NCI-H2029 (cell line): ENCODE measurements at places on chromosomes 7 and 10.
A peak's percentile ranks its signal among the peaks of the same experiment; 100 is the strongest.

GRCh38 chr7:6612819-6613218, 2.6 kb upstream of the ZNF853 start:
- DNase-seq = no peak

DNA sequence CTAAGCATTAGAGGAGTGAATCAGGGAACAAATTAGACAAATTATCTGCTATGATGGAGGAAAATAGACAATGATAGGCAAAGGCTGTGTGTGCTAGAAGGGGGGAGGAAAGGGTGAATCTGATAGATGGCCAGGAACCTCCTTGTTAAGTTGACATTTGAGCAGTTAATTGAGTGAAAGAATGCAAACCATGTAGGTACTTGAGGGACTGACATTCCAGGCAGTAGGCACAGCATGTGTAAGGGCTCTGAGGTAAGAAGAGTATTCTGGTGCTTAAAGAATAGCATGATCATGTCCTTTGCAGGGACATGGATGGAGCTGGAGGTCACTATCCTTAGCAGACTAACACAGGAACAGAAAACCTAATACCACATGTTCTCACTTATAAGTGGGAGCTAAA, 48.6 kb upstream of the TES start:
- DNase-seq = no peak

DNA sequence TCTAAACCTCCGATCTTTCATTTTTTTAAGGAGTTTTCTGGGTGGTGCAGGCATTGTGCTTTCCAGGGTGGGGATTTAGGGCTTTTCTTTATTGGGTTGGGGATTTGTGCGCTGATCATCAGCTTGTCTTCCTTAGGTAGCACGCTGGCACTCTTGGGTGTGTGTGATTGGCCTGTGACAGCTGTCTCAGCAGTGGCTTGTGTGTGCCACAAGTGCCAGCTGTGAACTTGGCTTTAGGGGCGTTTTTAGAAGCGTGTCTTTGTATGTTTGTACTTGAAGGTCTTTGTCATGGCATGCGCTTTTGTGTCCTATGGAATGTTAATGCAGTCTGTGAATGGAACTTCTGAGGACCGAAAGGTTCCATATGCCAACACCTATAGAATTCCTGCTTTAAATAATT, 788 bp downstream of the AKAP9 start:
- peak; percentile 43 for DNase-seq

DNA sequence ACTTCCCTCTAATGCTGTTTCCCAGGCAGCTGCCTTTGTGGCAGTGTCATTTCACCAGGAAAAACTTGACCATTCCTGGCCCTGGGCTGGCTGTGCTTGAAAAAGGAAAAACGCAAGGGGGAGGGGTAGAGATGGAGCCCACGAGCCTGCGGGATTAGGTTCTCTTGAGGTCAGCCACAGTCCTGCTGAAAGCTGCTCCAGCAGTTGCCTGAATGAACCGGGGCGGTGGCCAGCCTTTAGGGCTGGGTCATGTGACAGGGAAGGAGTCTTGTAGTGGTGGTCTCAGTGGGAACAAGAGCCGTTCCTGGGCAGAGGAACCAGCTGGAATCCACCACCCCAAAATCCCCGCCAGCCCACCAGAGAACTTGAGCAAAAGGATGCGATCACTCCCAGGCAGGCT, 51.2 kb upstream of the LRRC4 start:
- no peak for DNase-seq

GRCh38 chr10:102117391-102118159, 2.6 kb downstream of the LDB1 start:
- peak; percentile 48 for DNase-seq

DNA sequence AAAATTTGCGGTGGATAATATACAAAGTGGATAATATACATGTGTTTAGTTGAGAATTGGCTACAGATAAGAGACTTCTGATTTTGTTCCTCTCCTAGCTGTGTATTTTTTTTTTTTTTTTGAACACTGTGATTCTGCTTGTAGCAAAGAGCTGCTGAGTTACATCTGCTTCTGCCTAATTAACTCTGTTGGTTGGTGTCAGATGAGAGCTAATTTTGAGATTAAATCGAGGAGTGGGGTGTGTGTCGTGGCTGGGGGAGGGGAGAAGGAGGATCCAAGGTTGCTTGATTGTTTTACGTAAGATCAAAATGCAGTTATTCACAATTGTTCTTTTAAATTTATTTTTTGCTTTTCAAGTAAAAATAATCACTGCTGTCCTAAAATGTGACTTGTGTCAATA, 11.3 kb downstream of the KAT6B start:
- DNase-seq = no peak

GRCh38 chr7:75866489-75867389, 12.1 kb upstream of the RHBDD2 start:
- peak; percentile 17 for DNase-seq

DNA sequence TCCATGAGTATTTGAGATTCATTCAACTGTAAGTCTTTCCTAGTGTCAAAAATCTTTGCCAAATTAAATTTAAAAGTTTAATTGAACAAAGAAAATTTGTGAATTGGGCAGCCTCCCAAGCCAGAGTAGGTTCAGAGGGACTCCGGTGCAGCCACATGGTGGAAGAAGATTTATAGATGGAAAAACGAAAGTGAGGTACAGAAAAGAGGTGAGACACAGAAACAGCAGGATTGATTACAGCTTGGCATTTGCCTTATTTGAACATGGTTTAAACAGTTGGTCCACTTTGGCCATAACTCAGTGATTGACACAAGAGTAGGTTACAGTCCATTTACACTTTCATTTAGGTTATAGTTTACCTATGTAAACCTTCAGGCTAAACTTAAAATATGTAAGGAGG, 465.8 kb downstream of the ARL4A start:
- DNase-seq = no peak

DNA sequence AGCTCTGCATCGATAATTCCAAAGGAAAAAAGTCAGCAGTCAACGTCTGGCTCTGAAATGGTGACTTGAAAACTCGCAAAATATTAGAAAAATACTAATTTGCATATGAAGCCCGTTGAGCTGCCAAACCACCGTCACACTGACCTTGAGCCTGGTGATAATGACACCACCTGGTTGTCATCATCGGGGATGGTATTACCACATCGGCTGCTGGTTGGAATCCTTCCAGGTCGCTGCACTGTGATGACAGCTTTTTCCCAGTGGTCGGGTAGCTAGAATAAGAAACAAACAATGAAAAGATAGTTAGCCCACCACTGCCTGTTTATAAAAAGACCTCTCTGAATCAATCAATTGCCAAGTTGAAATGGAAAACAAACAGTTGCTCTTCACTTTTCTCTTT, 41.6 kb downstream of the LAMB1 start:
- DNase-seq = peak; percentile 81

DNA sequence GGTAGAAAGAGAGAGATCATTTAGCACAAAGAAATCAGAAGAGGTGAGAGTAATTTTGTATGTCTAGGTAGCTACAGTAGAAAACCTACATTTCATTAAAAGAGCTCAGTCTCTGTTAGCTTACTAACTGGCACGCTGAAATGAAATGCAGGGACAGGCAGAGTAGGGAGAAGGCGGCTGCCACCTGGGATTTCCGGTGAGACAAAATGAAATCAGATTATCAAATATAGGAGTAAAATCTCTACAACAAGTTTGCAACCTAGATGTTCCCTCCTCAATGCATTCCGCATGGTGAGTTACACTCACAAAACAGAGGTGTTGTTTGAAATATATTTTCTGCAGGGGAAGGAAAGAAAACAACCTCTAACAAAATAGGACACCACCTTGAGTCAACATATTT, 55.9 kb downstream of the VOPP1 start:
- DNase-seq = no peak

DNA sequence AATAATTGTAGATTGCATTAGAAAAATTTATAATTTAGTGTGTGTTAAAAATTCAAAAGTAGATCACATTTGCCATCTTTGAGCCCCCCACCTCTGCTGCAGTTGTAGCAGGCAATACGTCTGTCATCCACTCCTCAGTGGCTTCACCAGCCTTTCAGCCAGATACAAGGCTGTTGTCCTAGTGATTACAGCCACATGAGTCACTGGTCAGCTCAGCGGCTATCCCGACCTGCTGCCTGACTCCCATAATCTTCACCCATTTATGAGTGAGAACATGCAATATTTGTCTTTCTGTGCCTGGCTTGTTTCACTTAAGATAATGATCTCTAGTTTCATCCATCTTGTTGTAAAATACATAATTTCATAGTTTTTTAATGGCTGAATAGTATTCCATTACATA, 9.2 kb downstream of the OR2A5 start:
- DNase-seq = no peak

- DNase-seq = no peak
Observed at GRCh38 chr7:137007001-137007694, 138.7 kb downstream of the CHRM2 start.

GRCh38 chr10:86535132-86535882, 13.7 kb upstream of the WAPL start:
- peak; percentile 6 for DNase-seq

DNA sequence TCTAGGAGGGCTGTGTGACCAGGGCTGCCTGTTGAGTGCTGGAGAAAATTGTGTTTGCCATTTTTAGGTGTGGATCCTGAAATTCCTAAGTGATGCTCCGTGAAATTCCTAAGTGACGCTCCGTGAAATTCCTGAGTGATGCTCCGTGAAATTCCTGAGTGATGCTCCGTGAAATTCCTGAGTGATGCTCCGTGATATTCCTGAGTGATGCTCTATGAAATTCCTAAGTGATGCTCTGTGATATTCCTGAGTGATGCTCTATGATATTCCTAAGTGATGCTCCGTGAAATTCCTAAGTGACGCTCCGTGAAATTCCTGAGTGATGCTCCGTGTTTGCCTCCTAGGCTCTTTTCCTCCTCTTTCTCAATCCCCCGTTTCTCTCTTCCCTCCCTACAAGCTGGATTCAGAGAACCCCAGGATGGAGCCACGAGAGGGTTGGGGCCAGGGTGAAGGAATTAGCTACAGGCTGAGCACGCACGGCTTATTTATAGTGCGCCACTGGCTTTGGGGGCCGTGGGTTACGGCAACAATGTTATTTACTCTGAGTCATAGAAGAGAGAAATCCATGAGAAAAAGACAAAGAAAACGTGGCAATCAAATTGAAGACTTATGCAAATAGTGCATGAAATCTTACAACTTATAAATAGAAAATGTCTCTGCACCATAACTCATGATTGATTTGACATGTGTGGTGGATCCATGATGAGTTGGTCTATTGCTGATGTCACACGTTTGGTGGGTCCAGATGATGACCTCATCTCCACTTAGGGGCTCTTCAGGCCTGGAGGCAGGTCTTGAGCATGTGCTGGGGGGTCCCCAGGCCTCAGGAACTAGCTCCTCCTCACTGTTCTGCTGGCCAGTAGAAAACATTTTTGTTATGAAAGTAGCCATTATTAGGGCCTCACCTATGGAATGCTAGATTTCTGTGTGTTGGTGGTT, 224.6 kb downstream of the WDR37 start:
- no peak for DNase-seq

- DNase-seq = no peak
Observed at GRCh38 chr7:23742051-23742450, 32.0 kb downstream of the STK31 start.

GRCh38 chr10:43350156-43350555, 21.3 kb upstream of the FXYD4 start:
- DNase-seq = no peak

- peak; percentile 17 for DNase-seq
Observed at GRCh38 chr10:101840741-101841453, 2.7 kb downstream of the KCNIP2 start.

DNA sequence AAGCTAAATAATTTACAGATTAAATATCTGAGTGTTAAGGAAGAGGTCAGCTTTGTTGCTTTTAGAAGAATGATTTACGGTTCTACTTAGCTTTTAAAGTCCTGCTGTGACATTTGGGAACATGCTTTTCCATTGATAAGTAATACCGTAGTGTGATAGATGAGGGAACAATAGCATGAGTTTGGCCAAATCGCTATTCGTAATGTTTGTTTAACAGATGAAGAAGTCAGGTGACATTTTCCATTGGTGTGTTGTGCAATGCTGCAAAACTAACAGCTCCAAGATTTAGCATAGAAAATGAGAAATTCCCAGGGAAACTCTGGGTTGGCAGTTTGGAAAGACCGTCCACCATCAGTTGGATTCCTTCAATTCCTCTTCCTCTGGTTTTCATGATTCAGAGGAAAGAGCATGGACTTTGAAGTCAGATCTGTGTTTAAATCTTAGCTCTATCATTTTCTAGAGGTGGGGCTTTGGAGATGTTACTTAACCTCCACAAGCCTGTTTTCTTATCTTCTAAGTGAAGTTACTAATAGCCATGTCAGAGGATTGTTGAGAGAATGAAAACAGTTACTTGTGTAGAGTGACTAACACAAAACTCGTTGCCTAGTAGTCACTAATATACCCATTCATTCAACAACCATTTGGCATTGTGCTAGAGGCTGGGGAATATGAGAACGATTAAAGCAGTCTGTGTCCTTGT, 140.4 kb upstream of the BMPER start:
- DNase-seq = no peak

DNA sequence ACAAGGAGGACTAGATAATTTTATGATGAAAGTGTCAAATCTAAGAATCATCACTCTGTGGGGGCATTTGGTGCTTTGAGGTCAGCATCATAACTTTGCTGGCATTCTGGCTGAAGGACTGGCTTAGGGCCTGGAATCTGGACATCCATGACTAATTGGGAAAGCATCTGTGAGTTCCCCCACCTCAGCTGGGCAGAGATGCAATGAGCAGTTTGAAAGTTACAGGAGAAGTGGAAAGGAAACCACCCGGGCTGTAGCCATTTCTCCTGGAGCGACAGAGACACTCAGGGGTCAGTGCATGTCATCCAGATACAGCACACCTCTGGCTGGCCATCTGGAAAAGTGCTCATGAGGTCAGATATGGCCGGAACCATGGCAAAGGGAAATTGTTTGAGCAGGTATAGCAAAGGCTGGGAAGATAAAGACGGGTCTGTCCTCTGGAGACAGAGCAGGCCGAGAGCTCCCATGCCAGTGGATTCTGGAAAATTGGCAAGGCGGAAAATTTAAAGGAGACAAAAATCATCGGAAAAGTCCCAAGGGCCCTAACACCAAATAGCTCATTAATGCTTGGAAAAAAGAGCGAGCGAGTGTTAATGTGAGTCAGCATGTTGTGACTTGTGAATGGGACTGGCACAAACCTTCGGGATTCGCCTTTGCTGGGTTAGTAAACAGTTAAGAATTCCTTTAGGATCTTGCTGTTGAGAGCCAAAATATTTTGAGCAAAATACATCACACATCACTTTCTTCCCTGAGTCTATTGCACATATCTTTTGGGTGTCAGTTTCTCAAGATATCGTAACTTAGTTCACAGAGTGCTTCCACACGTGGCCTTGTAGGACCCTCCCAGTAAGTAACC, 188.4 kb upstream of the AGK start:
- no peak for DNase-seq

- DNase-seq = no peak
Observed at GRCh38 chr7:79876848-79877252, 257.8 kb upstream of the GNAI1 start.
